ENCODE measurements at places on chromosomes 12 and 14.

GRCh38 chr14:55127460-55127951, 1.5 kb upstream of the LGALS3 start:
- DNase-seq = no peak

- DNase-seq = no peak
Observed at GRCh38 chr14:59038746-59039145, 149.7 kb upstream of the DAAM1 start.

- no peak for DNase-seq
Observed at GRCh38 chr14:92964124-92965109, 41.5 kb downstream of the CHGA start.

DNA sequence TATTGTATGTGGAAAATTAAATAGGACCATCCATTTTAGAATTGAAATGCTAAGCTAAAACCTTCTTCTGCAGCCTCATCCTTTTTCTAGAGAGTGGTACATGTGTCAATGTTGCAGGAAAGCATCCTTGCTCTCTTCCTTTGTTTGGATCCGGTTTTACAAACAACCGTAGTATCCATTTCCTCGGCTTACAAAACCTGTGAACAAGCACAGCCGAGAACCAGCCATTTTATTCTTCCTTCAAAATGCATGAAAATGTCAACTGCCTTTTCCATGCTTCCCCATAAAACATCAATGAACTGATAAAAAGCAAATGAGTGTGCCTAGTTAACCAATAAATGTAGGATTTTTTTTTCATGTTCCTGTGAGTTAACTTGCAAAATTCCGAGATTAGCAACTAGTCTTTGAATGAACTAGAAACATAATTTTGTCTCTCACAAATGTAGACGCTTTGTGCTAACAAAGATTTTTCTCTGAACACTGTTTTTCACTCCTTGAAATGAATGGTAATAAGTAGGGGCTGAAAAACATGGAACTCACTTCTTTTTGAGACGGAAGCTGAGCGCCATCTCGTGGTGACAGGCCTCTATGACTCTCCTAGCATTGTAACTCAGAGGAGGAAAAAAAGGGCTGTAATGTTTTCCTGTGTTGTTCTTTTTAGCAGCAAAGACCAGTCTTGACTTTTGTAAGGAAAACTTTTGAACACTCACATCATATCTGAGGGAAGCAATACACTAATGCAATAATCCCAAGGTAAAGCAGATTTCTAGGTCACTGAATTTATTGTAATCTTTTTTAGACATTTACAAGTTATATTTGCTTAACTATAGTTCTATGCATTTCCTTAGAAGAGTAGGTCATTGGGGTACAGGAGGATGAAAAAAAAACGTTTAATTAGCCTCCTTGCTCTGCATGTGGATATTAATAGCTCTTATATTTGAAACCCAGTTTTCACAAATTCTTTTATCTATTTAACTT, 157.4 kb upstream of the FOXG1 start:
- DNase-seq = no peak

GRCh38 chr12:104844123-104844522, 114.0 kb downstream of the SLC41A2 start:
- DNase-seq = no peak

- DNase-seq = no peak
Observed at GRCh38 chr12:78002878-78003277, 172.2 kb downstream of the NAV3 start.

- DNase-seq = no peak
Observed at GRCh38 chr14:74064883-74065282, 19.4 kb downstream of the ALDH6A1 start.

GRCh38 chr14:91910196-91910595, 37.3 kb downstream of the FBLN5 start:
- DNase-seq = no peak

- DNase-seq = no peak
Observed at GRCh38 chr12:103503546-103504480, 8.0 kb upstream of the C12orf42 start.

All from stimulated activated CD4-positive, alpha-beta T cell treated with anti-CD3 and anti-CD28 coated beads, Interleukin-1b, Interleukin-23, amount 100 ng/mL, for 4 hours (primary cell).